ENCODE measurements at places on chromosomes 5 and 9. TPM values are rescaled to one million over a fixed set of nuclear protein-coding genes. Genes with fewer than 3 reads are reported as not detected.

GRCh38 chr9:77910194-77910621, 121.4 kb downstream of the GNAQ start:
- no peak for DNase-seq

GRCh38 chr9:114289571-114290481, 33.1 kb upstream of the ORM1 start:
- no peak for DNase-seq

GRCh38 chr9:131621551-131622358, 76.4 kb downstream of the PRRT1B start:
- DNase-seq, result no peak

GRCh38 chr9:135526089-135526729, 5.0 kb downstream of the LCN1 start:
- peak; percentile 89 for DNase-seq

CCL21 gene
- total RNA-seq, result not detected

ZMAT2 gene
- 62.5 TPM for total RNA-seq

SHC3 gene
- 2.4 TPM for total RNA-seq
